ENCODE measurements at places on chromosomes 3 and 15.

DNA sequence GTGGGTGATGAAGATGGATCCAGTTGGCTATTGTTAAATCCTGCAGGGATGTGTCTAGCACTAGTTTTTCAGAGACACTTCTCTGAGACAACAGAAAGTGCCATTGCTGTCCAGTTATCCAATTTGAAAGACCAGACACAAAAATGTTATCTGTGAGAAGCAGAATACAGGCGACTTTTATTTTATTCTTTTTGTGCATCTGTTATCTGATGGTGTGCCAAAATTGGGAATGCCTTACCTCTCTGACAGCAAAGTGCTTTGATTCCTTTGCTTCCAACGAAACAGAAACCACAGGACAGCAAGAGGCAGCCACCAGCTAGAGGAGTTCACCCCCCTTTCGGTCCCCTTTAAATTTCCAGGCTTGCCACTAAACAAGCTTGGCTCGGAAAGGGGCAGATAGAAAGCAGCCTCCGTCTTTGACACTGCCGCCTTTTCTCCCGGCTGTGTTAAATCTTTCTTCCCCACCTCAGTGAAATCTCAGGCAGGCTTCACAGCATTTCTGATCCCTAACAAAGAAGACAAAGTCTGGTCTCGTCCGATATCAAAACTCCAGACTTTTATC, 17.7 kb upstream of the PRR20G start:
- no peak for DNase-seq

- no peak for DNase-seq
These were observed 27.5 kb upstream of the SEC13 start for GRCh38 chr3:10348404-10348721.

- no peak for DNase-seq
These were observed 183.7 kb upstream of the LMCD1 start for GRCh38 chr3:8317661-8318649.

GRCh38 chr3:81846988-81847387, 85.5 kb upstream of the GBE1 start:
- DNase-seq, result no peak

DNA sequence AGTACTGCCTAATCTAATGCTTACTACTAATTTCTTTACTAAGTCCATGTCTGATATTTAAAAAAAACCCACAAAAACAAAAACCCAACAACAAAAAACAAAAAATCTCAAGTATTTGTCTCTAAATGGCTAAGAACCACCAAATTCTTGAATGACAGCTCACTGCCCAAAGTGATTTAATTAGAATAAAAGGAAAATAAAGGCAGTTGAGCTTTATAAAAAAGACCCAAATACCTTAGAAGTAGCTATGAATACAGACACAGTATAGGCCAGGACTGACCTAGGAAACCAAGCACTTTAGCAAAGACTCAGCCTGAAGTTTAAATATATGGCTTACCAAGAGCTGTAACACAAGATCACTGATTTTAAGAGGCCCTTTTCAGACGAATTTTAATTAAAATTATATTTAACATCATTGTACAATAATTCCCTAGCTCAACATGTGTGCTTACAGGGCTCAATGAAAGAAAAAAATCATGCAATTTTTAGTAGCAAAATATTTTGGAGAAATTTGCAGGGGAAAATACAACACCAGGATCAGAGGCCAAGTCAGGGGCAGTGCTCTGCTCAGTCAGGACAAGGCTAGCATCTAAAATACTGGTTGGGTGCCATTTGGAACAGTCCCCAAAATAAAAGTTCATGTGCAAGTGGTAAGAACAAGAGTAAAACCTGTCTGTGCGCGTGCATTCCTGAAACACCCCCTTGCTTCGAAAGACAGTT, 24.8 kb downstream of the UQCC5 start:
- DNase-seq, result no peak

- DNase-seq, result no peak
These were observed 62.0 kb upstream of the NR2E3 start for GRCh38 chr15:71748293-71748718.

GRCh38 chr3:184811034-184811433, 932 bp upstream of the VPS8 start:
- DNase-seq, result no peak

- DNase-seq, result no peak
These were observed 30.2 kb downstream of the PTPN23 start for GRCh38 chr3:47410801-47411646.

GRCh38 chr3:37544869-37545352, 316.8 kb upstream of the CTDSPL start:
- no peak for DNase-seq

- DNase-seq, result no peak
These were observed 56.2 kb downstream of the EIF3J start for GRCh38 chr15:44593042-44593736.

GRCh38 chr15:68424754-68425390, 7.1 kb downstream of the ITGA11 start:
- no peak for DNase-seq

DNA sequence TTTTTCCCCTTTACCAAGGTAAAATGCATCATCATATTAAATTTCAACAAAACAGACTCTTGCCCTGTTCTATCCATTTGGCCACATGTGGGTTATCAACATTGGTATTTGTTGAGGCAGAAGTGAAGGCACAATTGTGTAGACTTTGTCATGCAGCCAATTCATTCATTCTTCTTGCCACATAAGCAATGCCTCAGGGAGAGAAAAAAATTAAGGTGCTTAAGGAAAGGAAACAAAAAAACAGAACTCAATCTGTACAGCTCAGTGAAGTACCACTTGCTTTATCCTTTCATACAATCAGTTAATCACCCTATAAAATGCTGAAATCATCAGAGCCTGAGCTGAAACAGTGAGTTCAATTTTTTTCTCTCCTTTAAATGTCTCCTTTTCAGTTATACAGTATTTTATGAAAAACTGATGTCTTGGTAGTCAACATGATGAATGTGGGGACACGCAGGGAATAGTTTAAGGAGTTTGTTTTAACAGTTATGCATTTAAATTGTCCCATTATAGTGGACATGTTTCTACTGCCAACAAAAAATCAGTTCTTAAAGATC, 588.9 kb downstream of the MFSD1 start:
- DNase-seq, result no peak

DNA sequence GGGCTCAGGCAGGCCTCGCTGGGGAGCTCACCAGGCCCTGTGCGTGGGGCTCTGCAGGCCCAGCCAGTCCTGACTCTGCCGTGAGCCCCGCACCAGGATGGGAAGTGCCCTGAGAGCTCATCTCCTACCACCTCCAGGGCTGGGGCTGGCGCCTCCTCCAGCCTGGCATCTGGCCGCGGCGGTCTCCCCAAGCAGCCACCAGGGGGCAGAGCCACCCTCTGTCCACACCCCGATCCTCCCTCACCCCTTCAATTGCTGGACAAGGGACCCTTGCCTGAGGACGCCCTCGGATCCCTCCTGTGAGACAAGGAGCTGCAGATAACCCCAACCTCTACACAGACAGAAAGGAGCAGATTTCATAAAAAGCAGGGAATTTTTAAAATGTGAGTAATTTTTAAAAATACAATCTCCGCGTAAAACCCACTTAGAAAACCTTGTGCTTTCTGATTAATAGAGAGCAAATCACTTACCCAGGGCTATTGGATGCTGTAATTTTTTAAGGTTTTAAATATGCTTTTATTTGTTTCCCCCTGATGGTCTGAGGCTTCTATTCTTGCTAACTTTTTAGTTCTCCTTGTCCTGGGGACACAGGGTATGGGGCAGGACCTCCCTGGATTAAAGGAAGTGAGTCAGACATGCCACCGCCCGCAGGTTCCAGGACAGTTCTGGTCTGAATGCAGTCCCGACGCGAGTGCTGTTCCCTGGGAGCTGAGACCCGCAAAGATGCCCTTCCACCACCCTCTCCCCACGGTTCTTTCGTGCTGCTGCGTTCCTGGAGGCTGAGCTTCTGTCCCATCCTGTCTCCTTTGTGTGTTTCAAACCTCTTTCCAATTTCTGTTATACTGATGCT, 52.3 kb upstream of the CHRNA7 start:
- DNase-seq, result peak; percentile 25

GRCh38 chr3:183645254-183645653, 9.8 kb downstream of the KLHL24 start:
- DNase-seq, result no peak
